Stimulated activated CD4-positive, alpha-beta T cell treated with anti-CD3 and anti-CD28 coated beads, Interleukin-12 subunit alpha, Interleukin-12 subunit beta, amount 100 ng/mL, for 48 hours (primary cell): ENCODE measurements at places on chromosomes 11 and 22.

- DNase-seq, result no peak
Observed at GRCh38 chr22:43740587-43741270, 71.4 kb downstream of the EFCAB6 start.

DNA sequence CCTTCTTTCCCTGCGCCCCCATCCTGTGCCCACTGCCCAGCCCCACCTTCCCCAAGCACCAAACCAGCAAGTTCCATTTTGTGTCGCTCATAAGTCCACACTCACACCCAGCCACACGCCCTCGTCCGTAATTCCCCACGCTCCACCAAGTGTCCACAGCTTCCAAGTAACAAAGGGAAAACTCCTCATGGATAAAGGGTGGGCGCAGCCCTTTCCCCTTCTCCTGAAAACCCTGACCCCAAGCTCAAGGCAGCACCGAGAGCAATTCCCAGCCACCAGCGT is 458 bp downstream of the FXYD6 start:
- DNase-seq, result no peak

GRCh38 chr11:43508511-43508918 is 149.8 kb downstream of the TTC17 start:
- no peak for DNase-seq

- no peak for DNase-seq
Observed at GRCh38 chr22:39984006-39984405, 10.7 kb upstream of the FAM83F start.

DNA sequence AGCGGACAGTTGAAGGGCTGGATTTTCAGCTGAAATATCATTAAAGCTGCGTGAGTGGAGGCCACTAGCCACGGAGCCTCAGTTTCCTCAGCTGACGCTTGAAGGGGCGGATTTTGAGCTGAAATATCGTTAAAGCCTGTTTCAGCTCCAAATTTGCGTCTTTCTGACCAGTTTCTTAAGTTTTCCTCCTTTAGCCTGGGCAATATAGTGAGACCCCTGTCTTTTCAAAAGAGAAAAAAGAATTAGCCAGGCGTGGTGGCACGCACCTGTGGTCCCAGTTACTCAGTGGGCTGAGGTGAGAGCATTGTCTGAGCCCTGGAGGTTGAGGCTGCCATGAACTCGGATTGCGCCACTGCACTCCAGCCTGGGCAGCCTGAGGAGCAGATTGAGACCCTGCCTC is 3.7 kb downstream of the AP2A2 start:
- DNase-seq, result no peak

GRCh38 chr11:26088391-26088790 is 243.5 kb upstream of the ANO3 start:
- no peak for DNase-seq
